H7 (cell line): ENCODE measurements at places on chromosomes 2 and 18. TPM values are rescaled to one million over a fixed set of nuclear protein-coding genes. Genes with fewer than 3 reads are reported as not detected.

DNA sequence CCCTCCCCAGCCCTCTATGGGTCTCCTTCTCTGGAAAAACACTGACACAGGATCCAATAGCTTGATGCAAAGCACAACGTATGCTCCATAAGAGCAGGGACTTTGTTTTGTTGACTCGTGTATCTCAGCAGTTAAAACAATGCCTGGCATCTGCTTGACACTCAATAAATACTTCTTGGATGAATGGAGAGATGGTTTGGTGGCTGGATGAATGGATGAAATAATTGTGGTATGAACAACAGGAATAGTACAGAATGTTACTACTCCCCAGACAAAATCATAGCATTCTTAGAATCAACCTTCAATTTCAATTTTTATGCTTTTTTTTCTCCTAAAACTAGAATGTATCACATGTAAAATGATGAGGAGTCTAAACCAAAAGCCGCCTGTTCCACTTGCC, 57.4 kb downstream of the KCNE4 start:
- DNase-seq: no peak

DNA sequence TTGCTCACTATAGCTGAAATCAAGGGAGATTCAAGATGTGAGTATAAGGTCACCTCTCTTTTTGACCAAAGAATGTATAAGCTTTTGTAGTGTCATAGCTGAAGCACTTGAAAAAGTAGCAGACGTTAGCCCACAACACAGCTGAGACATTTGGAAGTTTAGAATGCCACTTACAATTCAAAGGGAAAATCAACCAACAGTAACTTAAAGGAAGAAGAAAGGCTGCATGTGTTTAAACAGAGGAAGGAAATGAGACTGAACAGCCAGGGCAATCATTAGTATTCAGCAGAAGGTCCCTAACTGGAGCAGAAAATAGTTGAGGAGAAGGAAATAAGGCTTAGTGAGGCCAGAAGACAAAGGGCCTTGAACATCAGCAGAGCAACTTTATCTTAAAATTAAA, 23.5 kb upstream of the SCG2 start:
- no peak for DNase-seq

- DNase-seq: no peak
Measured at GRCh38 chr2:2577407-2577831, 246.3 kb upstream of the MYT1L start.

DNA sequence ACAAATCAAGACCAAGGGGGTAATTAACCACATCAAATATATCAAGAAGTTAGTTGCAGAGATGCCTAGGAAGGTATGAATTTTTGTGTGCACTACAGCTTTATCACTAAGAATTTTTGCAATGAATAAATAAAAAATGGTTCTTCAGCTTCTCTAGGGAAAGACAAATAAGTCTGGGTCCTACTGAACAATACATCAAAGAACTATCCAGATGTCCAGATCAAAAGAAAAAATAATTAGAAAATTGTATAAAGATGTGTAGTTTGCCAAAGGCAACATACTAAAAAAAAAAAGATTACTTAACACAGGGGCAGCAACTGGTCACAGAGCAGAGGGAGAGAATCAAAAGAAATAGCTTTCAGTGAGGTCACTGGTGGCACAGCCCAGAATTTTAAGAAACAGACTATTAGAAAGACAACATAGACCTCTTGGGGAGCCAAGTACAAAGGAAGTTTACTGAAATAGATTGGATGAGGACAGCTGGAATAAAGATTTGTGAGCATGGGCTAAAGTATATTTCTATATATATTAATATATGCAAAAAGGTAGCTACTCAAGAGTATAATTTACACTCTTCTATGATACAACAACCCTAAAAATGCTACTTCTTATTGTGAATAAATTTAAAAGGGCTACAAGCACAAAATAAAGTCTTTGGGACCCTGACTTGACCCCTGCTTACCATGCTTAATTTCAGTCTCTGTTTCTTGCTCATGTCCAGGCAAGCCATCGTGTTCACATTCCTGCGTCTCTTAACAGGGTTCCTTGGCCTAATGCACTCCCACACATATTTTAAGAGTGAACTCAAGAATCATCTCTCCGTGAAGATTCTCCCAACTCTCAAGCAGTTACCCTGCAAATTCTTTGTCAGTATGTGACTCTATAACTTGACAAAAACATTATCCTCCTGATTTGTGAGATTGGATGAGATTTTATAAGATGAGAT, 99.0 kb upstream of the GRB14 start:
- DNase-seq: no peak

DNA sequence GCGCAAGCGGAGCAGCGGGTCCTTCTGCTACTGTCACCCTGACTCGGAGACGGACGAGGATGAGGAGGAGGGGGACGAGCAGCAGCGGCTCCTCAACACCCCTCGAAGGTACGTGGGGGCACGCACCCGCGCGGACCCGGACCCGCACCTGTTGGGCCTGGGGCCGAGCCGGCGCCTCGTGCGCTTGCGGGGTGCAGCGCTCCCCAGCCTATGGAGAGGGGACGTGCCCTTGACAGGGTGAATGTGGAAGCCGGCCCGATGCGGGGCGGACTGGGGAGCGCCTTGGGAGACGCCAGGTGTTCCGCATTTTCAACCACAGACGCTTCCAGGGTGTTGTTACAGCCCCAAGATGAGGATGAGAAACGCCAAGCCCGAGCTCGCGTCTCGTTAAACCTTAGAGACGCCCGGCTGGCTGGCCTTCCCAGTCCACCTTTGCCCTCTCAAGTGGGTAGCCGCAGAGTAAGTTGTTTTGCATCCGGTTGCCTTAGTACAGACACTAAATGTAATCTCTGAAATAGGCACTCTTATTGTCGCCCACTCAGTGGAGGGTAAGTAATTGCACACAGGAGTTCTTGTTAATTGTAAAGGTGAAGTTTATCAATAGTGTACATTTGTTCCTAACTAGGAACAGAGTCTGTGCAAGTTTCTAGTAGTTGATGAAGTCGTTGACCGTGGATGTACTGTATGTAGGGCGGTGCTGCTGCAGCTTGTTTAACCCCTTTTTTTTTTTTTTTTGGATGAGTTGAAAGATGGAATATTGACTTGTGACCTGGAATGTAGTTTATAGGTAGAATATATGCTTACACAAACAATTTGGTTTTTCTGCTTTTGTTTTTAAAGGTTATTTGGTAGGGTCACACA, 815 bp downstream of the GMCL1 start:
- peak; percentile 59 for DNase-seq

The FER1L5 gene
- total RNA-seq: 0.07 and 0.24 TPM in 2 replicates

The ANKRD53 gene
- not detected in 2 replicates for total RNA-seq

The DLGAP1 gene
- total RNA-seq: 10.1 and 21.7 TPM in 2 replicates

The LYPD6B gene
- total RNA-seq: 0.22 and 1.9 TPM in 2 replicates

The KCNG2 gene
- 0.14 and 0.18 TPM in 2 replicates for total RNA-seq
